Karpas-422 (cell line): ENCODE measurements at places on chromosomes 12 and 14. TPM values are rescaled to one million over a fixed set of nuclear protein-coding genes. Genes with fewer than 3 reads are reported as not detected.

KIF26A gene
- not detected in 2 replicates for total RNA-seq

CLEC14A gene
- not detected in 2 replicates for total RNA-seq

DNA sequence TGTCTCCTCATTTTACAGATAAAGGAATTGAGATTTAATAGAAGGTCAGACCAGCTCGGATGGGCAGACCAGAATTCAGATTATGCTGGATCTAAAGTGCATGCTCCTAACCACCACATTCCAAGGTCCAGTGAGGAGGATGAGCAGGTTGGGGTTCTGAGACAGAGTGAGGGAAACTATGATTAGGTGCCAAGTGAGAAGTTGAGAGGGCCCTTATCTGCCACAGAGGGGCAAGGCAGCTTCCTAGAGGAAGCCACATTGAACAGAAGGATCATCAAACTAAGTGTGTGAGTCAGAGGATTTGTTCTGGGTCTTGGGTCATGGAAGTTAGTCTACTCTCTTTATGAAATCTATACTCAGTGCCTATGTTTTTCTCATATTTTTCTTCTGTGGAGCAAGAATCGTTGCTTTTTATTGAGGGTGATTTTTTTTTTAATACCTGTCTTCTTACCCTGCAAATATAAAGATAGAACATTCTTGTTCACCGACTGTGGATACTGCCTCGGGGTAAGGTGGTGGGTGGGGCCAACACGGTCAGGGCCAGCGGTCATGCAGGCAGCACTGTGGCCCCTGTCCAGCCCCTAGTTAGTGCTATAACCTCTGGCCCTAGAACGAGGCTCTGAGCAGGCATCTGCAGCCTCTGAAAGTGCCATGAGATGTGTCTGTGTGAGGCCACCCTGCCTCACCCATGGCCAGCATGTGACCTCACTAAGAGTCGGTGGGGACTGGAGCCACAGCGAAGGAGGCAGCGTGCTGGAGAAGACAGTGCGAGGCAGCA, 55.6 kb upstream of the PTHLH start:
- no peak overlapping the region for H3K4me3 ChIP-seq
- no peaks in the 10 kb centered on the region for H3K36me3 ChIP-seq
- H3K27me3 ChIP-seq = no peaks in the 10 kb centered on the region
- no peak for DNase-seq
- no peaks in the 10 kb centered on the region for H3K4me1 ChIP-seq
- H3K27ac ChIP-seq = no peak overlapping the region

GRCh38 chr14:68333262-68333661, 459.6 kb downstream of the ZFP36L1 start:
- H3K4me1 ChIP-seq = no peaks in the 10 kb centered on the region
- H3K36me3 ChIP-seq = no peaks in the 10 kb centered on the region
- no peak for DNase-seq
- no peak overlapping the region for H3K4me3 ChIP-seq

- H3K36me3 ChIP-seq = peaks cover 36% of the 10 kb centered on the region
- H3K27ac ChIP-seq = peak overlapping the region; percentile 41
- H3K27me3 ChIP-seq = no peaks in the 10 kb centered on the region
- peaks cover 72% of the 10 kb centered on the region for H3K4me1 ChIP-seq
- no peak overlapping the region for H3K4me3 ChIP-seq
Observed at GRCh38 chr14:54867011-54867410, 35.6 kb downstream of the GCH1 start.
